Pulmonary artery endothelial cell (primary cell): ENCODE measurements at places on chromosomes 4 and X.

DNA sequence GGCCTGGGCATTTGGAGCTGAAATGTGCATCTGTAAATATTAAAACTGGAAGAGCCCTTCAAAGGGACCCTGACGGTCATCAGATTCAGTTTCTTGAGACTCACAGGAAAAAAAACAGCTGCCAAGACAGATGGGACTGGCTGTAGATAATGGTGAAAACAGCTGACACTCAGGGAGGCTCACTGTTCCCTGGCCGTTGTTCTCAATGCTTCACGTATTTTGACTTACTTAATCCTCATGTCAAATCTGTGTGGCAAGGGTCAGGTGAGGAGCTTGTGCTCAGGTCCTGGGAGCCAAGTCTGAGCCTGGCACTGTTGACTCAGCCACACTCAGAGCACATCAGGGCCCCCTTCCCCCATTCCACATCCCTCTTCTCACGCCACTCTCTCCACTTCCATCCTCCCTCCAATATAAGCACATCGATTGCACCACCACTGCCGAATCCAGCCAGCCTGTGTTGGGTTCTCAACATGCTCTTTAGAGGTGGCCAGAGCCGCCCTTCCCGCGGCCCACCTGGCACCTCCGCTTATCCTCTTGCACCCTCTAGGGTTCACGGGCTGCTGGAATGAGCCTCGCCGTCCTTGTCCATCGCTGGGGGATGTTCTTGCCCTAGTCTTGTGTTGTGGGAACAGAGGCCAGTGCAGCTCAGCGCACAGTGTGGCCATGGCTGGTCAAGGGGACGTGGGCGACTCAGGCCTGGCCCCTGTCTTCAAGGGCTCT, 40.1 kb downstream of the EVC start:
- DNase-seq, result no peak

DNA sequence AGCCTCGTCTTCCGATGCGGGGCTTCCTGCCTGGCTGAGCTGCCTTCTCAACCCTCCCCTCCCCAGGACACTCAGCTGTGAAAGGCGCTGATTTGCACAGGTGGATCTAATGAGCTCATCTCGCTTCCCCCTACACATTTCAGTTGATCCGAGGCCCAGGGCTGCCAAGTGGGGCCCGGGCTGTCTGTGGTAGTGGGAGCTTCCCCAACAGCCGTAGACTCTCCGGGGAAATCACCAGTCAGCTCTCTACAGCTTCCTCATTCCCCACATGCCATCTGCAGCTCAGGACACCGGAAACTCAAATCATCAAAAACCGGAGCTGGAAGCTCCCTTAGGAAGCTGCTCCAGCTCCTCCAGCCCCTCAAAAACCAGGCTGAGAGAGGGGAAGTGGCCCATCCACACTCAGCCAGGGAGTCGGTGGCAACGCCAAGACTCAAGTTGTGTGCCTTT, 56.2 kb downstream of the SMIM20 start:
- DNase-seq, result no peak

DNA sequence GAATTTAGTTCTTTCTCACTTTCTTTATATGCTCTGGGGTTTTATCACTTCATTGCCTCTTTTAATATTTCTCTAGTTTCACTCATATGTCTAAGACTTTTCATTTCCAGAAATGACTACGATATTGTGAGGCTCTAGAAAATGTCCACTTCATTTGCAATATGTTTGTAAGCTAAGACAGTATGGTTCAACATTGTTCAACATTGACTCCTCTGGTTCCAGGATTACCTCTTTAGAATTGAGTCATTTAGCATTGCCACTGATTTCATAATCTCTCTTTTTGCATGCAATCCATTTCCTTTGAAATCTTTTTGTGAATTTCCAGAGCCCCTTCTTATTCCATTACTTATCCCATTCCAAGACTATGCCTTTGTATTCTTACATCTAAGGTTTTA, 32.3 kb downstream of the BBS12 start:
- no peak for DNase-seq

DNA sequence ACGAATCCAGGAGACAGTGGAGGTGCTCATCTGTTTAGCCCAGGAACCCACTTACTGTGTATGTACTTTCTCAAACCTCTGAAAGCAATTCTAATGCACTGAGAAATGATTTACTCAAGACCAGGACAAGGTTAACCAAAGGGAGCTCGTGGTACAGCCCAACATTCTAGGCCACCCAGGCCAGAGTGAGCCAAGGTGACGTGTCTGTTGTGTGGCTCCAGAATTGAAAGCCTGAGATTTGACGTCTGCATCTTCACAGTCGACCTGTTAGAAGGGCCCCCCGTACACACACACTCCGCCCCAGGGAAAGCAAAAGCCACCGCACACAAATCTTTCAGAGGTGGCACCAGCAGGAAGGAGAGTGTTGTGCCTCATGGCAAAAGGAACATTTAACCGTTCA, 2.3 kb downstream of the MAP3K15 start:
- no peak for DNase-seq

- no peak for DNase-seq
Observed at GRCh38 chr4:116361790-116362189, 723.6 kb downstream of the TRAM1L1 start.

GRCh38 chrX:54509400-54509799, 13.4 kb upstream of the FGD1 start:
- DNase-seq, result peak; percentile 49

DNA sequence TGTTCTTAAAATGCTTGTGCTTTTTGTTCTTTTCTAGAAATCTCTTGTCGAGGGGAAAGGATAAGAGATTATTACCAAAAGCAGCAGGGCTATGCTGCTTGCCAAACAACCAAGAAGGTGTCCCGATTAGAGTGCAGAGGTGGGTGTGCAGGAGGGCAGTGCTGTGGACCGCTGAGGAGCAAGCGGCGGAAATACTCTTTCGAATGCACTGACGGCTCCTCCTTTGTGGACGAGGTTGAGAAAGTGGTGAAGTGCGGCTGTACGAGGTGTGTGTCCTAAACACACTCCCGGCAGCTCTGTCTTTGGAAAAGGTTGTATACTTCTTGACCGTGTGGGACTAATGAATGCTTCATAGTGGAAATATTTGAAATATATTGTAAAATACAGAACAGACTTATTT, 81.5 kb upstream of the PACRGL start:
- DNase-seq, result no peak

- no peak for DNase-seq
Observed at GRCh38 chr4:76381986-76382385, 39.0 kb downstream of the CCDC158 start.

DNA sequence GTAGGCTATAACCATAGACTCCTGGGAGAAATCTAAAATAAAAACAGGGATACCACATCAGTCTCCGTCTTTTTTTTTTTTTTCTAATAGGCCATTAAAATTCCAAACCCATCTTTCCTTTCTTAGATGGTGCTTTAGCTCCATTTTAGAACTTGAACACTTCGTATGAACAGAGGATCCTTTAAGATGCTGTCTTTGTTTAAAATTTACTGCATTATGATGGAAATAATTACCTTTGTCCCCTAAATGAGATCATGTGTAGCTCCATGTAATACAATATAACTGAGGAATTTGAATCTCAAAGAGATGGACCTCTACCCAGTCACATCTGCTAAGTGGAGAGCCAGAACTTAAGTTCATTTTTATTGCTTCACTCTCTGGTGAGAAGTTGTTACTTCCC, 47.9 kb downstream of the CEP135 start:
- DNase-seq, result no peak

DNA sequence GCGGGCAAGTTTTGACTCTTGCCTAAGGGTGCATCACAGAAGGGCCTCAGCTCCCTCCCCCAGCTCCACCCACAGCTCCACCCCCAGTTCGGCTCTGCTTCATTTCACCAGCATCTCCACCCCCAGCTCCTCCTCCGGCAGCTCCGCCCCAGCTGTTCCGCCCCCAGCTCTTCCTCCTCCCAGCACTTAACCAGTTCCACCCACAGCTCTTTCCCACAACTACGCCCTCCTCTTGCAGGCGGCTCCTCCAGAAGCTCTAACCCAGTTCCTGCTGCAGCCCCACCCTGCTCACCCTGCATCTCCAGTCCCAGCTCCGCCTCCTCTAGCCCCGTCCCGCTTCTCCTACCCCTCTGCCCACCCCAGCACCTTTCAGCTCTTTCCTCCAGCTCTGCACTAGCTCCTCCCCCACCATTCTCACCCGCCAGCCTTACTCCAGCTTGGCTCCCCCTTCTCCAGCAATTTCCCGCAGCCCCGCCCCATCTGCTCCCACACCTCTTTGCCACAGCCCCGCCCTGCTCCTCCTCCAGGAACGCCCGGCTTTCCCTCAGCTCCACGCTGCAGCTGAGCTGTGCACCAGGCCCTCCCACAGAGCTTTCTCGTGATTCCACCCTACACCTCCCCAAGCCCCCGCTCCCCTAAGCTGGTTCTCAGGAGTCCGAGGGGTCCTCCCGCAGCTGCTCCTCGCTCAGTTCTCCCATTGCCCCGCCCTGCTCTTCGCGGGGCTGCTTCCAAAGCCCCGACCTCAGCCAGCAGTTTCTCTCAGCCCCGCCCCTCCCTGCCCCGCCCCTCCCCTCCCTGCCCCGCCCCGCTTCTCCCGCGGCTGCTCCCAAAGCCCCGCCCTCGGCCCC, 1.3 kb upstream of the EOLA1 start:
- DNase-seq, result peak; percentile 71

- DNase-seq, result no peak
Observed at GRCh38 chrX:17737986-17738713, 857 bp downstream of the SCML1 start.

DNA sequence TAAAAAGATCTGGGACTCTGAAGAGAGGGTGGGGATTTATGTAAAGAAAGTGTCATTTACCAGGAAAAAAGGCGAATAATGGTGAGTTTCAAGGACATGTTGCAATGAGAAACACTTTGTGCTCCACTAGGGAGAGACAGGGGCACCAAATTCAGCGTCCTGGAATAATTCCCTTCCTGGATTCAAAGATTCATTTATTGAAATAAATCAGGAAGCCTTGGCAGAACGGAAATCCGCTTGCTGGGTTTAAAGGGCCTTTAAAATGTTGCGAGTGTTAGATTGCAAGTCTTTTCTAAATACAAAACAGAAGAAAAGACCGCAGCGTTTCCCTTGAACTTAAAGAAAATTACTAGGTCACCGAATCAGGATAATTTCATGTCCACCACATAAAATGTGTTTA, 3.8 kb upstream of the ZIC3 start:
- DNase-seq, result no peak

- no peak for DNase-seq
Observed at GRCh38 chr4:163404580-163404979, 60.9 kb downstream of the NPY5R start.

- DNase-seq, result no peak
Observed at GRCh38 chr4:16222957-16223527, 3.2 kb downstream of the TAPT1 start.

DNA sequence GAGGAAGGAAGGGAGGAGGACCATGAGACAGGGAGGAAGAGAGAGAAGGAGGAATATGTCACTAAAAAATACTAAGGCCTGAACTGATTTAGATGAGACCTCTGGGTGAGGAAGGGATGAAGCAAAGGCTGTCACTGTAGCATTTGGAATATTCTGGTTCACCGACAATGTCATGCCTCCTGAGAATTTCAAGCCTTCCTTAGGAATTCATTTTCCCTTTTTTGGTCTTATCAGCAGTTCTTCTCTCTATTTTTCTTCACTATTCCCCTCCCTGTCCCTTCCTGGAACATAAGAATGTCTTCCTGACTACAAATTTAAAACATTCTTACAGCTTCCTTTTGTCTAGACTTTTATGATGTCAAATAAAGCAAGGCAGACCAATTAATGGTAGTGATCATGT, 527.8 kb downstream of the INPP4B start:
- no peak for DNase-seq

DNA sequence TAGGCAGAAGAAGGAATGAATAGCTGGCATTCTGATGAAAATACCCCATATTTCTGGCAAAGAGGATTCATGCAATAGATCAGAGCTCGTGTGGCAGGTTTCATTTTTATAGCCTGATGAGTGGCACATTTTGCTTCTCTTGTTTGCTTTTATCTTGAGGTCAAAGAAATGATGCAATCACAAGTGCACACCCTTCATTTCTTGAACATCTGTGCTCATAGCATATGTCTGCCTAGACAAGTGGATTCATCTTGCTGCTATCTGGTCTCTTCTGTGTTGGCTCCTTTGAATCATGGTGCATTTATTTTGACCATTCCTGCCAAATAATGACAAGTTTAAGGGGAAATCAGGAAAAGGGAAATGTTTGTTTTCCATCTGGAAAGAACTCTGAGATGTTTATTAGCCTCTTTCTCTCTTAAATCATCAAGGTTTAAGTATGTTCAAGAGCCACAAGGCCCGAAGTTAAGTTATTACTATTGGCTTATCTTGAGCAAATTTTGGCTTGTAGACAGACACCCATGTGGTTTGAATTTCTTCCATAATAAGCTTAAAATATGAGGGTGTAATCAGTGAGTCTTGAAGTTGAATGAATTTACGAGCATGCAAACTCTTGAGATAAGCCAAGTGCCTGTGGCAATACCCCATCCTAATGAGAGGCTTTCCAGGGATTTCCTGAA, 59.3 kb upstream of the HS3ST1 start:
- no peak for DNase-seq

DNA sequence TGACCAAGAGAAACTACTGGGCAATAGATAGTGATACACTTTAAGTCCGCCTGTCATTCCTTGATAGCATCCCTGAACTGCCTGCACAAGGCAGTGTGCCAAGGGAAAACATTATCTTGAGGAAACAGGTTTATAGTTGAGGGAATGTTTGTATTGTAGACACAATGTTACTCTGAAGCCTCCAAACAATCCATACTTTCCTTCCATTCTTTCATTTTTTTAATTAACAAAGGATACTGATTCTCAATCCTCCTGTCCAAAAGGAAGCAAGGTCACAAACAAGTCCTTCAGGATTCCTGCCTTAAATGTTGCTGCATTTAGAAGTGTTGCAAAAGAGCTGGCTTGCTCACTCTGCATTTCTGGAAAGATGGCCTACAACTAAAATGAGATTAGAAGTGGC, 61.7 kb upstream of the PRSS48 start:
- peak; percentile 87 for DNase-seq

DNA sequence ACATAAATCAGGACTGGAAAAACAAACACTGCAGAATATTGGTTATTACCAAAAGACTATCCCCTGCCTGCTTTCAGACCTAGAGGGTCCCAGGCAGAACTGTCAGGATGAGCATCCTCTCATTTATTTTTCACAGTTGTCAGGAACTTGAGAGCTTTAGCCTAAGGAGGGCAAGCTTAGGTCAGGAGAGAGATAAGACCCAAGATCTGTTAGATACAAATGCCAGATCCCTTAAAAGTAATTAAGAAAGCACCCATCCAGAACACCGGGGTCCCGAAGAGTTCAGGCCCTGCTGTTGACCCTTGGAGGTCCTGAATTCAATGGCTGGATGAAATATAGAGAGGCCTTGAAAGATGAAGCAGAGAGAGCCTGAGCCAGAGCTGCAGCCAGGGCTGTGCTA, 5.9 kb upstream of the MAGEB3 start:
- no peak for DNase-seq

GRCh38 chr4:148469938-148470337, 27.7 kb upstream of the NR3C2 start:
- no peak for DNase-seq
